ENCODE measurements at places on chromosomes 12 and 14. TPM values are rescaled to one million over a fixed set of nuclear protein-coding genes. Genes with fewer than 3 reads are reported as not detected.

Gene LIN7A
- 20.1 TPM for total RNA-seq

Gene NGB
- total RNA-seq, result not detected

Gene ANG
- 0.42 TPM for total RNA-seq

Gene RNASE4
- 2.3 TPM for total RNA-seq

Gene IAPP
- not detected for total RNA-seq

Gene PRICKLE1
- 4.7 TPM for total RNA-seq

Gene SOX5
- not detected for total RNA-seq

Gene SPX
- 1.1 TPM for total RNA-seq

Gene IFI27
- total RNA-seq, result 109 TPM

Gene SLCO1B3
- total RNA-seq, result not detected

Gene POLR3B
- 7.7 TPM for total RNA-seq

Gene KRT78
- total RNA-seq, result not detected

Gene HOXC10
- total RNA-seq, result 19.8 TPM
